ENCODE measurements at places on chromosomes 12 and 14.
A peak's percentile ranks its signal among the peaks of the same experiment; 100 is the strongest.

DNA sequence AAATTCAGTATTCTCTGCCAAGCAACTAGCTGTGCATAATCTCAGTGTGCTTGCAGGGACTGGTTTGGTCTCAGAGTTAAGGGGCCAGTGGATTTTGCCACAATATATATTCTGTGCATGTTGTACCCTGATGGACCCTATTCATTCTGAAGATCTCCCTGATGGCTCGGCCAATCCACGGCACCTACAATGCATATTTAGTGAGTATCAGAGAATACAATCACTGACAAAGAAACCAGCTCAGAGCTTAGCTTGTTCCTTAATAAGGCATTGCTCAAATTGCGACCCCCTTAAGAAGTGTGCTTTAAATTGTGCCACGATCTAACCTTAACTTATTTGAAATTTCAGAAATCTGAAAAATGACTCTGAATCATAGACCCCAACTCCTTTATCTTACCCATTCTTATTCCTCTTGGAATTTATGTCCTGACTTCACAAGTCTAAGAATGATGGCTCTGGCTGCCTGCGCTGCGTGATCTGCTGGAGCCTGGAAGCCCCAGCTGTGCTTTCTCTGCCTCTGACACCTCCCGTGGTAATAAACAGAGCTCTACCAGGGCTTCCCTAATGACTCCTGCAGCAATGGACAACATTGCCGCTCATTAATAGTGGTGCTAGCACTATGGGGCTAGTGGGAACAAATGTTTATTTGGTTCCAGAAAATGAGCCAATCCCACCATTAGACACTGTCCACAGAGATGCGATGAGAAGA lies 9.0 kb upstream of the DCAF4 start:
- peak overlapping the region; percentile 60 for H3K27ac ChIP-seq
- H3K27me3 ChIP-seq = no peaks in the 10 kb centered on the region
- H3K36me3 ChIP-seq = no peaks in the 10 kb centered on the region
- DNase-seq = no peak
- H3K4me3 ChIP-seq = no peak overlapping the region
- H3K4me1 ChIP-seq = peaks cover 10% of the 10 kb centered on the region

- H3K27me3 ChIP-seq = no peaks in the 10 kb centered on the region
- no peaks in the 10 kb centered on the region for H3K36me3 ChIP-seq
- no peak for DNase-seq
These were observed 135.7 kb upstream of the SYT10 start for GRCh38 chr12:33575346-33575745.

- H3K27me3 ChIP-seq = no peaks in the 10 kb centered on the region
- H3K36me3 ChIP-seq = no peaks in the 10 kb centered on the region
- H3K4me3 ChIP-seq = no peak overlapping the region
- H3K27ac ChIP-seq = no peak overlapping the region
- H3K4me1 ChIP-seq = no peaks in the 10 kb centered on the region
- DNase-seq = no peak
These were observed 578.6 kb downstream of the SLC16A7 start for GRCh38 chr12:60174476-60174875.

DNA sequence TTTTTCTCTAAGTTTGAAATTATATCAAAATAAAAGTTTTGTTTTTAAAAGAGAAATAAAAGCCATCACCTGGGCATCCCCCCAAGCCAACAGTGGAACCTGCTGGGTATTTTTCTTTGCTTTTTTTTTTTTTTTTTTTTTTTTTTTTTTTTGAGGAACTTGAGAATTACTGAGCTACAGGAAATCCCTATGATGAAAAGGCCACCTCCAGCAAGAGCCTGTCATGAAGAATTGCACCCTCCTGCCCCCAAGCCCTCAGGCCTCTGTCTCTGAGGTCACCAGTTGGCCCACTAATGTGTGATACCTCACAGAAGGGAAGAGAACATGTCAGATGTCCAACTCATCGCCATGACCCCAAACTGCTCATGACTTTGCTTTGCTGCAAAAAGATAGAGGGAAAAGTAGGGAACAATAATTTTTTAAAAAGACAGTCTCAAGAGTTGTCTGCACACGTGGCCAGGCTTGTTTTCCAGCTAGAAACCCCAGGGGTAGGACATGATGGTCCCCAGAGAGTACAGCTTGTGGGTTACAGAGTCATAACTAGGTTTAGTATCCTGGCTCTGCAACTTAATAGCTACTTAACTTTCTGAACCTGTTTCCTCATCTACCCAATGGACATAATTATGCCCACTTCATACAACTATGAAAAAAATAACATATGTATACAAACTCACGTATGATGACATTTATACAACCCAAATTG lies 124.3 kb upstream of the EGLN3 start:
- H3K36me3 ChIP-seq = no peaks in the 10 kb centered on the region
- no peak overlapping the region for H3K4me3 ChIP-seq
- H3K27me3 ChIP-seq = no peaks in the 10 kb centered on the region
- H3K4me1 ChIP-seq = no peaks in the 10 kb centered on the region

GRCh38 chr14:105324080-105324778 lies 9.7 kb downstream of the PACS2 start:
- peaks cover 13% of the 10 kb centered on the region for H3K4me1 ChIP-seq
- H3K27me3 ChIP-seq = no peaks in the 10 kb centered on the region

DNA sequence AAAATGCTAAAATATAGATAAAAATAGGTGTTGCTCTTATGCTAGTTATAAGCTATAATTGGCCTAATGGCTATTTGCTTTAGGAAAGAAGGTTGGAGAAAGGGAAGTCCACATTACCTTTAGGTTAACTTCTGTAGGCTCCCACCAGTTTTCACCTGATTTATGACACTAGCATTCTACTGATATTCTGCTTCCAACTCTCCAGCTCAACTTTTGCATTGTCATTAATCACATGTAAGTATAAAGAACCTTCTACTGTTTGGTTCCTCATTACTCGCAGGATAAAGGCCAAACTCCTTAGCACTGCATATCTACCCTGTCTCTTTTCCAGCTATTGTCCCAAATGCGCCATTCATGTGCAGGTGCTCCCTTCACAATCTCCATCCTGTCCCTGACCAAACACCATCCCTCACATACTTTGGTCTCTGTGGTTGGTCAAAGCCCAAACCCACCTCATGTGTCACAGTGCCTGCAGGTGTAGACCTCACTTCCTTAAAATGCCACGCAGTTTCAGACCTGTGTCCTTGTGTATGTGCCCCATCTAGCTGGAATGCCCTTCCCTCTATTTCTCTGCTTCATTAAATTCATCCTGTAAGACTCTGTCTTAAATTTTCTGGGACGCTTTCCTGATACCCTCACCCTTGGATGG lies 3.3 kb downstream of the DDHD1 start:
- H3K27ac ChIP-seq = no peak overlapping the region
- H3K36me3 ChIP-seq = no peaks in the 10 kb centered on the region
- peaks cover 20% of the 10 kb centered on the region for H3K4me1 ChIP-seq
- no peak overlapping the region for H3K4me3 ChIP-seq
- no peak for DNase-seq

DNA sequence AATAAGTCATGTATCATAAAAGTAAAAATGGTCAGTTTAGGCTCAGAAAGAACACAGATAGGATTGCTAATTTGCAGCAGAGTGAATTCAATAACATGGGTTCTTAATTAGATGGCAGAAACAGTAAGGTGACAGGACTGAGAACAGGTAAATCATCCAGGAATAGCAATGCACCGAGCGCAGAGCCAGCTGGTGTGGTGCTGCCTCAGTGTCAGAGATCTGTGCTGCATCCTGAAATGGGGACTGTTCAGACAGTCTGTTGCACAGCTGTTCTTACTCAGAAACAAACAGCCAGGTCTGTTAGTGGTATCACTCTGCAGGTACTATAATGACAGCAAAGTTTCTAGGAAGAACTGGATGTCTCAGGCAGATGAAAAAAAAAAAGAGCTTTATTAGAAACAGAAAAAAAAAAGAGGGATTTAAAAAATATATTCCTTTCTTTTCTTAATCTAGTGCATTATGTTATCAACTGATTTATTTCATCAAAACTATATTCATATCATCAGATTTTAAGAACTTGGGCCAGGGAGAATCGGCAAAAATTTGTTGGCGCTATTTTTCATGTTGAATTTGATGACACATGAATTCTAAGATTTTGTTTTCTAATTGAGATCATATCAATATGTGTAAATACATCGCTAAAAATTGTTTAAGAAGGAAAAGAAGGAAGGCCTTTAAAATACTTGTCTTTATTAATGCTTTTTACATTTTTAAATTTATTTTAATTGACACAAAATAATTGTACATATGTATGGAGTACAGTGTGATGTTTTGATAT lies 501.8 kb downstream of the PRKD1 start:
- no peaks in the 10 kb centered on the region for H3K27me3 ChIP-seq
- DNase-seq = no peak
- no peaks in the 10 kb centered on the region for H3K36me3 ChIP-seq
- H3K4me1 ChIP-seq = no peaks in the 10 kb centered on the region

DNA sequence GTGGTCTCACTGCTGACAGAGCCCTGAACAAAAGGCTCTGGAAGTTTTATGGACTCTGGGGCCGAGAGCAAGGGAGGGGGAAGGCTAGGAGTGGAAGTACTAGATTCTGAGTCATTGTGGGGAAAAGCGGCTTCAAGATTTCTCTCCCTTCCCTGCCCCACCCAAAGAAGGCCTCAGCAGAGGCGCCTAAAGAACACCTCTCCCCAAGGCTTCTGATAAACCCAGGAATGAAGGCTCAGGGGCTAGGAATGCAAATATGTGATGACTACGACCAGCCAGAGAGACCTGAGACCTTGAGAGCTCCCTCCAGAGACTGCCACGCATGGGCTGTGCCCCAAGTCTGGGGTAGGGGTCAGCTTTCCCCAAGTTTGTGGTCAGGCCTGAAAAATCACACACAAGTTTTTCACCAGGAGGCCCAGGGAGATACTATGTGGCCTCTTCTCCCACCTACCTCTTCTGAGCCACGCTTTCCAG lies 130.7 kb upstream of the HIF1A start:
- peak overlapping the region; percentile 77 for H3K27ac ChIP-seq
- H3K4me3 ChIP-seq = no peak overlapping the region
- H3K4me1 ChIP-seq = no peaks in the 10 kb centered on the region
- no peak for DNase-seq
- H3K27me3 ChIP-seq = no peaks in the 10 kb centered on the region

DNA sequence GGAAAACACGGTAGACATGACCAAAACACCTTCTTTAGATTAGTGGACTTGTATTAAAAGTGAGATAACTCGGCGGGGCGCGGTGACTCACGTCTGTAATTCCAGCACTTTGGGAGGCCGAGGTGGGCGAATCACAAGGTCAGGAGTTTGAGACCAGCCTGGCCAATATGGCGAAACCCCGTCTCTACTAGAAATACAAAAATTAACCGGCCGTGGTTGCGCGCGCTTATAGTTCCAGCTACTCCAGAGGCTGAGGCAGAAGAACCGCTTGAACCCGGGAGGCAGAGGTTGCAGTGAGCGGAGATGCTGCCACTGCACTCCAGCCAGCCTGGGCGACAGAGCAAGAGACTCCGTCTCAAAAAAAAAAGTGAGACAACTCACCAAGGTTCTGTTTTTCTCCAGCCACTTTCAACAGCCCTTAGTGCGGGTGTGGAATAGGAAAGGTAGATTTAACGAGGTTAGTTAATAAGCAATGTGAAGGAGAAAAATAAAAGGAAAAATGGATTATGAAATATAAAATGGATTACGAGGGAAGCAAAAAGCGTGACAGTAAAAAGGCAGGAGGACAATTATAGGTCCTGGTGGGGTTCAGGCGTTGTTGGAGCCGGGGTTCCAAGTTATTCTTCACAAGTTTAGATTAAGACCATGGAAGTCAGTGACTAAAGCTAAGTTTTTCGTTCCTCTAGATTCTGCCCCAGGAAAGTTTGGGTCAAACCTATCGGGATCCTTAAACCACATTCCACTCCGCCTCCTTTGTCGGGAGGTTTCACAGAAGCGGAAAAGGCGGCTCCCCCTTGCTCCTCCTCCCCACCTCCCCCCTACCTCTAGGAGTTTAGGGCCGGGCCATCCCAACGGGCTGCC lies 534 bp downstream of the PPP2R3C start:
- H3K36me3 ChIP-seq = no peaks in the 10 kb centered on the region
- peak; percentile 22 for DNase-seq
- H3K4me1 ChIP-seq = peaks cover 14% of the 10 kb centered on the region
- no peaks in the 10 kb centered on the region for H3K27me3 ChIP-seq

- H3K36me3 ChIP-seq = no peaks in the 10 kb centered on the region
- H3K4me1 ChIP-seq = no peaks in the 10 kb centered on the region
- DNase-seq = peak; percentile 86
- peak overlapping the region; percentile 65 for H3K27ac ChIP-seq
- H3K4me3 ChIP-seq = no peak overlapping the region
These were observed 50.8 kb downstream of the TTLL5 start for GRCh38 chr14:75711796-75712211.

DNA sequence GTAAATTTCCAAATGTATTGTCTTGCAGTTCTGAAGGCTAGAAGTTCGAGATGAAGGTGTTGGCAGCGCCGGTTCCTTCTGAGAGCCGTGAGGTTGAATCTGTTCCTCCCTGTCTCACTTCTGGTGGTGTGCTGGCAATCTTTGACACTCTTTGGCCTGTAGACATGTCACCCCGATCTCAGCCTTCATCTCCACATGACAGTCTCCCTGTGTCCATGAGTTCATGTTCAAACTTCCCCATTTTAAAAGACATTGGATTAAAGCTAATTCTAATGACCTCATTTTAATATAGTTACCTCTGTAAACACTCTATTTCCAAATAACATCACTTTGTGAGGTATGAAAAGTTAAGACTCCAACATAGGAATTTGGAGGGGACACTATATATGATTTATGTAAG lies 4.1 kb upstream of the RBM19 start:
- no peaks in the 10 kb centered on the region for H3K27me3 ChIP-seq
- DNase-seq = no peak
- H3K27ac ChIP-seq = no peak overlapping the region
- H3K36me3 ChIP-seq = no peaks in the 10 kb centered on the region

GRCh38 chr14:101333335-101334280 lies 227.7 kb upstream of the DIO3 start:
- no peak for DNase-seq
- no peak overlapping the region for H3K27ac ChIP-seq
- no peak overlapping the region for H3K4me3 ChIP-seq
- H3K4me1 ChIP-seq = no peaks in the 10 kb centered on the region

GRCh38 chr14:65926935-65927700 lies 514.6 kb downstream of the FUT8 start:
- no peak overlapping the region for H3K4me3 ChIP-seq
- DNase-seq = no peak
- no peaks in the 10 kb centered on the region for H3K36me3 ChIP-seq
- H3K27ac ChIP-seq = no peak overlapping the region
- H3K27me3 ChIP-seq = no peaks in the 10 kb centered on the region

GRCh38 chr12:123344086-123344485 lies 20.6 kb downstream of the SBNO1 start:
- H3K27ac ChIP-seq = no peak overlapping the region
- no peaks in the 10 kb centered on the region for H3K4me1 ChIP-seq
- peaks cover 81% of the 10 kb centered on the region for H3K36me3 ChIP-seq
- no peak overlapping the region for H3K4me3 ChIP-seq
- H3K27me3 ChIP-seq = no peaks in the 10 kb centered on the region

GRCh38 chr12:52949413-52950331 lies 754 bp downstream of the KRT18 start:
- H3K36me3 ChIP-seq = no peaks in the 10 kb centered on the region
- H3K4me1 ChIP-seq = peaks cover 9% of the 10 kb centered on the region
- H3K27ac ChIP-seq = no peak overlapping the region
- DNase-seq = no peak
- H3K27me3 ChIP-seq = no peaks in the 10 kb centered on the region

GRCh38 chr12:131928080-131928710 lies 881 bp upstream of the PUS1 start:
- H3K27ac ChIP-seq = peak overlapping the region; percentile 75
- no peaks in the 10 kb centered on the region for H3K27me3 ChIP-seq
- no peak for DNase-seq
- H3K36me3 ChIP-seq = peaks cover 15% of the 10 kb centered on the region

GRCh38 chr12:106214571-106214970 lies 33.2 kb downstream of the CKAP4 start:
- no peak for DNase-seq
- H3K4me1 ChIP-seq = no peaks in the 10 kb centered on the region
- no peaks in the 10 kb centered on the region for H3K27me3 ChIP-seq
- no peak overlapping the region for H3K27ac ChIP-seq
- no peak overlapping the region for H3K4me3 ChIP-seq

All from tibial artery (tissue), 4 donors.